CD4-positive, alpha-beta T cell treated with Interleukin-12 subunit alpha and Interleukin-12 subunit beta, for 1 hour (primary cell): ENCODE measurements at places on chromosomes 5 and 9.

GRCh38 chr5:86029308-86029707 is 588.4 kb upstream of the COX7C start:
- no peak for DNase-seq

GRCh38 chr5:157354800-157355199 is 88.9 kb downstream of the CYFIP2 start:
- no peak for DNase-seq

GRCh38 chr9:137325124-137325523 is 23.1 kb upstream of the NRARP start:
- no peak for DNase-seq

DNA sequence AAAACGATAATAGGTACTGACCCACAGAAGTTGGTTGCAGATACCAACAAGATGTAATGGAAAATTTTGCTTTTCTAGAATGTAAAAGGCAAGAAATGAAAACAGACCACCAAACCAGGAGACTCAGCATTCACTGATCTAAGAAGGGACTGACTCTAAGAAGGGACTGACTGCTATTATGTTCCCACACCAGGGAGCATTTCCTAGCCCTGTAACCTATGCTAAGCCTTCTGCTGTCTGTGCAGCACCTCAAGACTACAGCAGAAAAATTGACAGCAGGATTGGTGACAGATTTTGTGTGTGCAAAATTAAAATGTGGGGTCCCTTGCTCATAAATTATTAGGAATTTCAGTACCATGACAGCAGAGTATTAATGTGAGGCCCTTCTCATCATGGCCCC is 154.8 kb downstream of the GABRB2 start:
- no peak for DNase-seq

GRCh38 chr5:83162601-83163000 is 85.3 kb downstream of the XRCC4 start:
- DNase-seq, result no peak

DNA sequence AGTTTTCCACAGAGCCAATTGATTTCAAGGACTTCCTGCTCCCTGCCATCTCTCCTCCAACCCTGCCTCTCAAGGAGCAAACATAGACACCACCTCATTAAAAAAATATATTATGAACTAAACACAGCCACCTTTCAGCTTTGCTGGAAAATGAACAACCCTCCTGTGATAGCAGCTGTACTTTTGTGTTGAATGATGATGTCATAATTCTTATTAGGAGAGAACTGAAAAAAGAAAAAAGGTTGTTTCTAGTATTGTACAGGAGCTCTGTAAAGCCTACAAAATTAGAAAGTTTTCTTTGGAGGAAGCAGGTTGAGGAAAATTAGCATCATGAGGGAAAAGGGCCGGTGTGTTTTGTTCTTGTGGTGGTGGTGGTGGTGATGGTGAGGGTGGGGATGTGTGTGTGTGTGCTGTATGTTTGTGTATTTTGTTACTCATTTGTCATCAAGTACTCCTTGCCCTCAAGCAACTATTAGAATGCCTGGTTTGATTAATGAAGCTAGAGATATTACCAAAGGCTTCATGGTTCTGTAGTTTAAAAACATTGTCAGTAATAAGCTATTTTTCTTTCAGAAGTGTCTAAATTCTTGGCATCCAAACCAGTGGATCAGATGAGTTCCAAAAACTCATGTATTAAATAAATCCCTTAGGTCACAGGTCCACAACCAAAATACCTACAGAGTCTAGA is 405.9 kb downstream of the TLE4 start:
- DNase-seq, result no peak

DNA sequence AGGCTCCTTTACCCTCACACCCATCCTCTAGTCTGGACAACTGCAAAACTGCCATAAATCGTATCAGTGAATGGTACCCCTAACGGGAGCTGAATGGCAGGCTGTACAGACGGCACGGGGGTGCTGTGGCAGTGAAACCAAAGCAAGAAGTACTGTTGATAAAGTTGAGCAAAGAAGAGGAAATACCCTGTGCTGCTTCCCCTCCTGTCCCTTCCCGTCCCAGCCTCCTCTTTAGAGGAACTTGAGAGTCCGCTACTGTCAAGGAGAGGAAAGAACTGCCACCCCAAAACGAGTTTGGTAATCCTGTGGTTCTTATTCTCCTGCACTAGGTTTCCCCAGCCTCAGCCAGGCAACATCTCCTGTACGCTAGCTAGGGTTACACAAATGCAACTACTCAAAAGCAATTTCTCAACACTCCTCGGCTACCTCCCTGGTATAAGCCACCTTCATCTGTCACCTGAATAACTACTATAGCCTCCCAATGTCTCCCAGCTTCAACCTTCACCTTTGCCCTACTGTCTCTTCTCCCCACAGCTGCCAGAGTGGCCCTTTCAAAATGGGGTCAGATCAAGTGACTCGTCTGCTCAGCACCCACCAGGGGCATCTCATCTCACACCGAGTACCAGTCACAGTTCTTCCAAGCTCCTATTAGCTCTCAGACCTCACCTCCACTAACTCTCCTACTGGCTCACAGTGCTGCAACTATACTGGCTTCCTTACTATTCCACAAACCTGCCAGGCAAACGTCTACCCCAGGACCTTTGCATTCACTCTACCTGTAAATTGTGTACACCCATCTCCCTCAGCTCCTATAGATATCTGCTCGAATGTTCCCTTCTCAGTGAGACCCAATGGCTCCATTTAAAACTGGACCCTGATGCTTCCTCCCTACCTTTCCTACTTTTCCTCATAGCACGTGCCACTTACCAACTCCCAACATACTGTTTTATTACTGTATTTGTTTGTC is 4.1 kb downstream of the GLRX start:
- DNase-seq, result peak; percentile 40

- no peak for DNase-seq
These were observed 7.5 kb downstream of the SERINC5 start for GRCh38 chr5:80248378-80248777.

DNA sequence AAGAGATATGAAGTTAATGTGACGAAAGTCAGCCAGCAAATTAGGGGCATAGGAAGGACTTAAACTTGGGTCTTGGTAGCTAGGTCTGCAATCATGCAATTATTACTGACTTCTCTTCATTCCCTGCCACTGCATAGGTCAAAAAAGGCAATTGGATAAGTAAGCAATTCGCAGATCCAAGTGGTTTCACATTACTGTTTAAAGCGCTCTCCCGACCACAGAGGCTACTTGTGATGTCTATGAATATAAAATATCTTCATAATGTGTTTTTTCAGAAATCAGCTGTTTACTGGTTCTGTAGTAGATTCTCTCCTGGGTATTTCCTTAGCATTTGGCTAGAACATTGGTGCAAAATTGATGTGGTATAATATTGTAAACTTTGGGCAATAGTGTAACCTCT is 174.7 kb upstream of the PTGER4 start:
- DNase-seq, result no peak

GRCh38 chr5:8825139-8825757 is 720.6 kb downstream of the SEMA5A start:
- DNase-seq, result no peak

DNA sequence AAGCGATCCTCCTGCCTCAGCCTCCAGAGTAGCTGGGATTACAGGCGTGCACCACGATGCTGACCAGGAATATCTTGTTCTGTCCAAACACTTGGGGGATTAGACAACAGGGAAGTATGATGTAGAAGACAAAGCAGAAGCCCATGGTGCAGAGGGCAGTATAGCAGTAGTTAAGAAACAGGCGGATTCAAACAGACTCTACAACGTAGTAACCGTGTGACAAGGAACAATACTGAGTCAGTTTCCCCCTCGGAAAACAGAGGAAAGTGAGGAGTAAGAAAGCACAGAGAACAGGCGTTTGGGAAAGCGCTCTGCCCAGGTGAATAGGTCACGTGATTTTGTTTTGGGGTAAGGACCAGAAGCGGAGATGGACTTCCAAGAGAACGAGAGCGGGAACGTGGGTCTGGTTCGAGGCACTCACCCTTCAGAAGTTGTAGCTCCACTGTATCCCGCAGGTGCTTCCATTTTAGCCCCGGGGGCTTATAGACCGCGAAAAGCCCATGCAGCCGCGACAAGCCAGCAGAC is 306 bp downstream of the TRUB2 start:
- no peak for DNase-seq

DNA sequence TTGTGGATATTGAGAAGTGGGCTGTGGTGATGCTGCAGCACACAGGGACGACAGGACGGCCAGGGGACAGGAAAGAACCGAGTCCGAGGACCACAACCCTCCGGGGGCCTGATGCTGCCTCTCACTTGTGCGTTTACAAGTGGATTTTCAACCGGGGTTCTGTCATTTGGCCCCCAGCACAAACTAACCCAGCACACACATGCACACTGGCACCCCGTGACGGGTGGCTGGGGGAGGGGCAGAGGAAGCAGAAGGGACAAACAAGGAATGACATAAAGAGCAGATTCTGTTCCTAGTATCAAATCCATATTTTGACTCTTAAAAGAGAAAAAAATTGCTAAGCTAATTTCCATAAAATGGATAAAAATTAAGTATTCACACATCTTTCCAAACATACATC is 18.3 kb upstream of the ZFYVE16 start:
- DNase-seq, result no peak

- DNase-seq, result no peak
These were observed 27.0 kb upstream of the CDKN2AIPNL start for GRCh38 chr5:134438721-134439123.

DNA sequence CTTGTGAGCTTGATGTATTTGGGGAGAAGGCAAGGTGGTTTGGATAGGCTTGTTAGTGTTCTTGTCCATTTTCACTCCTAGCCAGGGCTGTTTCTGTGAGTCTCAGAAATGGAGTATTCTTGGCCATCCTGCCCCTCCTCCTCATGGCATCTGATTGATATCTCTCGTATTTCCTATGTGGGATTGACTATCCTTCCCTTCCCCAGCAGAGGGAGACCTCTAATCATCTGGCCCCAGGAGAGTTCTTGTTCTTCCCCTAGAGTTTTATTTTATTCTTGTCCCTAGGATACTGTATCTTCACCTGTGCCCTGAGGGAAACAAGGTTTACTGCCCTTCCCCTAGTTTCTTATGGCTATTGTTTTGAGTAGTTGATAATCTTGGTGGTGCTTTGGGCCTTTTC is 114.4 kb downstream of the VPS13A start:
- DNase-seq, result no peak

- no peak for DNase-seq
These were observed 418.3 kb downstream of the CDH10 start for GRCh38 chr5:24226479-24226878.
